Activated naive CD8-positive, alpha-beta T cell treated with anti-CD3 and anti-CD28 coated beads, Interleukin-2, amount 10 ng/mL, durations not matched to agents 7 days and 5 days (primary cell): ENCODE measurements at places on chromosomes 4 and X. TPM values are rescaled to one million over a fixed set of nuclear protein-coding genes. Genes with fewer than 3 reads are reported as not detected.
A peak's percentile ranks its signal among the peaks of the same experiment; 100 is the strongest.

GRCh38 chr4:104416725-104417356 is 77.9 kb downstream of the CXXC4 start:
- no peak for DNase-seq
- no peak overlapping the region for H3K4me3 ChIP-seq
- peaks cover 3% of the 10 kb centered on the region for H3K27me3 ChIP-seq

GRCh38 chr4:183455431-183456195 is 11.2 kb downstream of the CDKN2AIP start:
- H3K27ac ChIP-seq = peak overlapping the region; percentile 76
- H3K4me1 ChIP-seq = peaks cover 15% of the 10 kb centered on the region
- peak overlapping the region; percentile 69 for H3K4me3 ChIP-seq
- peaks cover 15% of the 10 kb centered on the region for H3K36me3 ChIP-seq
- H3K27me3 ChIP-seq = peaks cover 3% of the 10 kb centered on the region

- no peaks in the 10 kb centered on the region for H3K36me3 ChIP-seq
- H3K27me3 ChIP-seq = no peaks in the 10 kb centered on the region
- no peaks in the 10 kb centered on the region for H3K4me1 ChIP-seq
- H3K27ac ChIP-seq = no peak overlapping the region
These were observed 379.5 kb downstream of the ZIC3 start for GRCh38 chrX:137945470-137945869.

PFKFB1 gene
- 0.65 TPM for total RNA-seq

ARAF gene
- 79.3 TPM for total RNA-seq

GRCh38 chrX:130118441-130119311 is 8.4 kb upstream of the ELF4 start:
- no peaks in the 10 kb centered on the region for H3K27me3 ChIP-seq
- H3K4me1 ChIP-seq = peaks cover 16% of the 10 kb centered on the region
- H3K4me3 ChIP-seq = no peak overlapping the region
- peaks cover 5% of the 10 kb centered on the region for H3K36me3 ChIP-seq
- DNase-seq = no peak

- no peak for DNase-seq
- peaks cover 7% of the 10 kb centered on the region for H3K4me1 ChIP-seq
- H3K36me3 ChIP-seq = peaks cover 1% of the 10 kb centered on the region
- H3K4me3 ChIP-seq = no peak overlapping the region
These were observed 24.5 kb upstream of the HNRNPD start for GRCh38 chr4:82398263-82398662.

GAK gene
- total RNA-seq = 182 TPM
